ENCODE measurements at places on chromosomes 11 and 22.
A peak's percentile ranks its signal among the peaks of the same experiment; 100 is the strongest.

DNA sequence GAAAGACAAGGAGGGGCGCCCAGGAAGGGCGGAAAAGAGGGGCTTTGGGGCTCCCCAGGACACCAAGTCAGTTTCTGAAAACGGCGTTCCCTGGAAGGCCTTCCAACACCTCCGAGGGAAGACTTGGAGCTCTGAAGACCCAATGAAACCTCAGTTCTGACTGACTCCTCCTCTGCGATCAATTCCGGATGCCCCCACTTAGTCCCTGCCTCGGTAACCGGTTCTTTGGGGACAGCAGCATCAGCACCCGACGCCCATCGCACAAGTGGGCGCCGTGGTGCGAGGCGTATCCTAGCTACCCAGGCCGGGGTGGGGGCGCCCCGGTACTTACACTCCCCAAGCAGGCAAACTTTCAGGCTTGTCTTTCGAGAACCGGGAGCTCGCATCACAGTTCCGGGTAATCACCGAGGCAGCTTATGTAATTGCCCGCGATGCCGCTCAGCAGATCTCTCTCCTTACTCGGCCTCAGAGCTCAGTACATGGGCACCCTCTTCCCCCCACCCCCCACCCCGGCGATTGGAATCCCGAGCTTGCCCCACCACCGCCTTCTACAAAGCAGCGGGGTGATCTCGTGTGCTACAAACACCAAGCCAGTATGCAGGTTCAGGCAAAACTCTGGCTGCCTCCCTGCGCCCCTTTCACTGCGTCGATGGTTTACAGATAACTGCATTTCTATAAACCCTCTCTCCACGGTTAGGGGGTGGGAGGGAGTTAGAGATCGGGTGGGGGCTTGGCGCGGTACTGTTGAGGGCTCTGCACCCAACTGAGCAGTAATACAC lies 2.0 kb downstream of the TENM4 start:
- DNase-seq, result peak; percentile 69

GRCh38 chr11:78224906-78225420 lies 36.2 kb downstream of the USP35 start:
- DNase-seq, result no peak

GRCh38 chr11:2800655-2801531 lies 84.7 kb downstream of the CDKN1C start:
- DNase-seq, result peak; percentile 49

DNA sequence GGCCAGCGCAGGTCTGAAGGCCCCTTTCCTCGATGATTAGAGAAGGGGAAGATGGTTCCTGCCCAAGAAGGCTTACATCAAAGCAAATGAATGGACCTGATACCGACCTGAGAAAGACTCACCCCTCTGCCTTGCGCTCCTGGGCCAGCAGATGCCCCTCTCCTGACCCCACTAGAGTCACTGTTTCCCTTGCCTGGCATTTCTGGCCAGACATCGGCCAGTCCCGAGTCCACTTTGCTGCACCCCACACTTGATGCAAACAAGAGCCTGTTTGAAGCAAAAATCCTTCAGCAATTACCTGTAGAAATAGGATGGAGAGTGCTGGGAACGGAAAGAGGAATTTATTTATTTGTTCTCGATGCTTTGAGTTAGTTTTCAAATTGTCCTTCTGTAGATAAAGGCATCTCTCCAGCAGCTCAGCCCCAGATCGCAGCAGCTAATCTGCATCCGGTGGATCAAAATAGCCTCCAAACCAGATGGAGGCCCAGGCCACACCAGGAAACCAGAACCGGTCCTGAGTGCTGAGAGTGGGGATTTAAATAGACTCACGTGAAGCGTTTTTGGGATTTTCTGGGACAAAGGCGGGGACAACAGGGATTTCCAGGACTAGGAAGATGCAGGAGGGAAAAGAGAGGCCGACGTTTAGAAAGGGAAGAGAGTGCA lies 148.6 kb downstream of the TRIM29 start:
- no peak for DNase-seq

- no peak for DNase-seq
Measured at GRCh38 chr11:103994094-103994493, 42.3 kb upstream of the DDI1 start.

GRCh38 chr11:112404112-112404511 lies 143.5 kb upstream of the PLET1 start:
- DNase-seq, result no peak

- DNase-seq, result peak; percentile 90
Measured at GRCh38 chr11:1863352-1864216, 10.7 kb downstream of the LSP1 start.

DNA sequence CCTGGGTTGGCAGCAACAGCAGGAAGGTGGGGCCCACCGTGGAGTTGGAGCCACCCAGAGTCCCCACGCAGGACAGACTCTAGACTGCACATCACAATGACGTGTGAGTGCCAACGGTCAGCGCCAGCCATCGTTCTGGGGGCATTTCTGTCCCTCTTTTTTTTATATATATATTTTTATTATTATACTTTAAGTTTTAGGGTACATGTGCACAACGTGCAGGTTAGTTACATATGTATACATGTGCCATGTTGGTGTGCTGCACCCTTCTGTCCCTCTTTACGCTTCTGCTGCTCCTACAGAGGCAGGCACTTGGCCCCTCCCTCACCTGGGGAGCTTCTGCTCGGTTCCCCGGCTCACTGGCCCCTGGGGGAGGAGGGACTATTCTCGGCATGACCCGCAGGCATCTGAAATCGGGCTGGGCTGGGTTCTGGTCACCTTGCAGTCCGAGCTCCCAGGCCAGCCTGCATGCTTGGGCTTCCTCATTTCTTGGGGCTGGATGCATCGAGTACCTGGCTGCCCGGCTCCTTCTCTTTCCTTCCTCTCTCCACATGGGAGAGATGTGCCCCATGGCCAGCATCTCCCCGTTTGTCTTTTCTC lies 787.4 kb downstream of the TBC1D22A start:
- DNase-seq, result no peak

DNA sequence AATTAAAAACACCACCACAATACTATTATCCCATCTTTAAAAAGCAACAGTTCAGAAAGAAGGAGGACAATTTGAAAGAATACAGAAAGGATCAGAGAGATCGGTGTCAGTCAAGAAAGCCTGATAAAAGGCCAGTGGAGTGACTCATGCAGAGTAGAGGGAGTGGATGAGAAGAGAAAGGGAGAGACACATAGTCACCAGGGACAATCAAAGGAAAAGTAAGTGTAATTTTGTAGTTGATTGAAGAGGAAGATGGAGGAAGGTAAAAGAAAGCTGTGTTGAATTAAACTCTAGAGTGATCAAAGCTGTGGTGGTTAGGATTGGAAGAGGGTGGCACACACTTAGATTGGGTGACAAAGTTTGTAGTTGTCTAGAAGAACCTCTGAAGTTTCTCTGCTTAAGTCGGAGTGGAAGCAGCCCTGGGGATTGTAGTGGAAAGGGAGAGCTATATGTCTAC lies 14.1 kb downstream of the SPECC1L start:
- DNase-seq, result no peak

- no peak for DNase-seq
Measured at GRCh38 chr11:44611088-44611487, 45.6 kb downstream of the CD82 start.

GRCh38 chr11:68690671-68691401 lies 6.5 kb downstream of the GAL start:
- DNase-seq, result no peak

DNA sequence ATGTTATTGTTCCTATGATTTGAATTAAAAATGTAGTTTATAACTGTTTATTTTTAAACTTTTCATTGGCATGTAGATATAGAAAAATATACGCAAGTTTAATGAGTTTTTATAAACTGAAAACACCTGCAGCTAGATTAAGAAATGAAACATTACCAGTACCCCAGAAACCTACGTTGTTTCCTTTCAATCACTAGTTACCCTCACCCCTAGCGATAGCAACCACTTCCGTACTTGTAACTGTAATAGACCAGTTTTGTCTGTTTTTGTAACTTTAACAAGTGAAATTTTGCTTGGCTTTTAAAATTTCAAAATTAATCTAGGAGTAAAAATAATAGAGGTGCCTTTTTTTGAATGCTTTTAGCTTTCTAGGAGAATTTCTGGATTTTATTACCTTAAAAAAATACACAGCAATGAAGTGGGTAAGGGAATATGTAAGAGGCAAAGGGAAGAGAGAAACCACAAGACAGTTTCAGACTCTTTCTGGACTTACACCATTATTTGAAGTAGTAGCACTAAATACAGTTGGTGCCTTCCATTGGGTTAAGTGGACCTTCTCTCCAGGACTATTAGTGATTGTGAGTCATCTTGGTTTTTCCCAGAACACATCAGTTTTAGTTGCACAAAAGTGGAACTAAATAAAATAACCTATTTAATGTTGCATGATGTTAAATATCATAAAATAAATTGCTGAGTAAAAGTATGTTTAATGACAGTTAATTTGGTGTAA lies 18.7 kb upstream of the NAT10 start:
- DNase-seq, result no peak

GRCh38 chr11:85694385-85694980 lies 8.5 kb upstream of the CCDC89 start:
- DNase-seq, result no peak

DNA sequence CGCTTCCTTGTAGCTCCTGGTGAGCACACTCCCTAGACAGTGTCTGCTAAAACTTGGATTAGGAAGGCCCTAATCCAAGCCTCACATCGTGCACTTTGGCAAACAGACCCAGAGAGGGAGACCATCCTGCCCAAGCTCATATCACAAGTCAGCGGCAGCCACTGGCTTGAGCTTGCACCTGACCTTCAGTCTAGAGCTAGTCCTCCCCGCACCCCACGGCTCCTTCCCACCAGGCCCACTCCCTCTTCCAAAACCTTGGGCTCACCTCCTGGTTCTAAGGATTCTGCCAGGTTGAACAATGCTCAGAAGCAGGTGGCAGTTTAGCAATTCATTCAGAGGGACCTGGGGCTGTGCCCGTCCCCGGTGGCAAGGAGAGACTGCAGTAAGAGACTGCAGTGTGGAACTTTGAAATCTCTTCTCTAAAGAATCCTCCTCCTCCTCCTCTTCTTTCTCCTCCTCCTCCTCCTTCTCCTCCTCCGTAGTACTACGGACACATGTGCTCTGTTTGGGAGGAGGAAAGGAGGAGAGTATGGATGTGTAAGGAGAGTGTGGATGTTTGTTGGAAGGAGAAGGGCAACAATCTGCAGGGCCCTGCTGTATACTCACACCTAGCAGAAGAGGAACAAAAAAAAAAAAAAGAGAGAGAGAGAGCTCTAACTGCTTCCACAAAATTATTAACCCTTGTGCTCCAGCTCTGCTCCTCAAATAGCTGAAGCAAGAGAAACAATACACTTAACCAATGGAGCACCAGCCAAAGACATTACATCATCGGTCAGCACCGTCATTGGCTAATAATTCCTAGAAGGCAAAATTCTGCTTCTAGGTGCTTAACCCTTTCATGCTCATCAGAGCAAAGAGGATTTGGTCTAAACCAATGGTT lies 6.0 kb downstream of the SYN3 start:
- DNase-seq, result no peak

DNA sequence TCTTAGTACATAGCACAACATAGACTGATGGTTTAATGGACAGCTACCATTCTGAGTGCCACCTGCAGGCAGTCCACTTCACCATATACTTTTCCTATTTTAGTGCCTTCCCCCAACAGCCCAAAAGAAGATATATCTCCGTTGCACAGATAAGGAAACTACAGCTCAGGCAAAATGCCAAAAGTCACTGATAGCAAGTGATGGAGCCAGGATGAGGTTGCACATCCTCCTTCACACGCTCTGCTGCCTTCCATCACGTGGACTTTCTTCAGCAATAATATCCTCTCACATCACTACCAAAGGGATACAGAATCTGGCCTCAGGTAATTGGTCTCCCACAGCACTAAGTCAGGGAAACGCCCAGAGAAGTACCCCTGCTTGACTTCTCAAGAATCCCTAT lies 7.5 kb downstream of the TCF20 start:
- no peak for DNase-seq

DNA sequence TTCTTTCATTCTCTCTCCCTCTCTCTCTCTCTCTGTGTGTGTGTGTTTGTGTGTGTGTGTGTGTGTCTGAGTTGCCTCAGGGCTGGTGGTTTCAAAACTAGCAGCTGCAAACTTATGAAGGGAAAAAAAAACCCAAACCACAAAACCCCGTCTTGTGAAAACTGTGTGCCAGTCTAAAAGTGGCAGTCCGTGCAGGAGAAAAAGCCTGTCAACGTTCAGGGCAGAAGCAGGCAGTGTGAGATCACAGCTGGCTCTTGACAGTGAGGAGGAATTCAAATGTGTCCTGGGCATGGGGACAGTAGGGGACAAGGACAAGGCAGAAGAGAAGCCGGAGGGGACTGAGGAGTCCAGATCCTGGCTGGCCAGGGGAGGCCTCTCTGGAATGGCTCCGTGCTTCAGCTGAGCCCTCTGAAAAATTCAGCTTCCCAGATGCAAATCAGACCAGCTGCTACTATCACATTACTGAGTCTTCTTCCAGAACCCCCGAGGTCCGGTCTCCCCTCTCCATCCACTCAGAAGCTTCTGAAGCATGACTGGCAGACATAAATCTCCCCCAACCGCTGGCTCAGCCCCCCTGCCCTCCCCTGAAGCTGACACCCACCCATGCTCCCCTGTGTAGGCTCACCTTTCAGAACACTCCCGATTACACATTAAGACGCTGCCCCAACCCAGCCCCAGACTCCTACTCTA lies 31.9 kb downstream of the FLI1 start:
- peak; percentile 53 for DNase-seq

DNA sequence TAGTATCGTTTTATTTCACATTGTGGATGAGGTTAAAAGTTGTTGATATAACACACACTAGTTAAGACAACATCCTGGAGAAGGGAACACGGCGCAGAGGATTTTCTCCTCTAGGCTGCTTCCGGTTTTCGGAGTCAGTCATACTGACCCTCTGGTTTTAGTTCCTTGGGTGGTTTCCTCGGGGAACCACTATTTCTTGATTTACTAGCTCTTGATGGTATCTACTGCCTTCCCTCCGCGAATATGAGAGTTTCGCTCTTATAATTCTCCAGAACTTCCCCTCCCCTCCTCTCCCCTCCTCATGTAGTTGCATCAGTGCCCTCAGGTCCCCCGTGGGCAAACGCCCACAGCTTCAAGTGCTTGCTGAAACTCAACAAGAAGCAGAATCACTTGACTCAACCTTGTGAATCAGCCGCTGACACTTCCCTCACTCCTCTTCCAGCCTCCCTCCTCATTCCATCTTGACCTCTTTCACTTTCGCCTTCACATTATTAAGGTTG lies 15.9 kb upstream of the APOBEC3A start:
- DNase-seq, result no peak

DNA sequence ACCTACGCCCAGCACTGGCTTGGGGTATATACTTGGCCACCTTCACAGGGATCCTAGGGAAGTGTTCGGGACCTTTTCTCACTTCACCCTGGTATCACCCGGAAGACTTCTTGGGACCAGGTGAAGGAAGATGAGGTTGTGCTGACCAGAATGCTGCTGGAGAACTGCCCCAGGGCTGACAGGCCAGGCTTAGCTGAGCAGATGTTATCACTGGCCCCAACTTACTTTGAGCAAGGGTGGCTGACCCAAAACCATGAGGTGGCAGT lies 4.5 kb downstream of the FTH1 start:
- DNase-seq, result peak; percentile 51
